ENCODE measurements at places on chromosomes 13 and 19.

GRCh38 chr13:74246487-74246886 lies 112.3 kb upstream of the KLF12 start:
- peak; percentile 47 for DNase-seq

- DNase-seq: no peak
Measured at GRCh38 chr19:30567536-30568232, 195.5 kb downstream of the ZNF536 start.

DNA sequence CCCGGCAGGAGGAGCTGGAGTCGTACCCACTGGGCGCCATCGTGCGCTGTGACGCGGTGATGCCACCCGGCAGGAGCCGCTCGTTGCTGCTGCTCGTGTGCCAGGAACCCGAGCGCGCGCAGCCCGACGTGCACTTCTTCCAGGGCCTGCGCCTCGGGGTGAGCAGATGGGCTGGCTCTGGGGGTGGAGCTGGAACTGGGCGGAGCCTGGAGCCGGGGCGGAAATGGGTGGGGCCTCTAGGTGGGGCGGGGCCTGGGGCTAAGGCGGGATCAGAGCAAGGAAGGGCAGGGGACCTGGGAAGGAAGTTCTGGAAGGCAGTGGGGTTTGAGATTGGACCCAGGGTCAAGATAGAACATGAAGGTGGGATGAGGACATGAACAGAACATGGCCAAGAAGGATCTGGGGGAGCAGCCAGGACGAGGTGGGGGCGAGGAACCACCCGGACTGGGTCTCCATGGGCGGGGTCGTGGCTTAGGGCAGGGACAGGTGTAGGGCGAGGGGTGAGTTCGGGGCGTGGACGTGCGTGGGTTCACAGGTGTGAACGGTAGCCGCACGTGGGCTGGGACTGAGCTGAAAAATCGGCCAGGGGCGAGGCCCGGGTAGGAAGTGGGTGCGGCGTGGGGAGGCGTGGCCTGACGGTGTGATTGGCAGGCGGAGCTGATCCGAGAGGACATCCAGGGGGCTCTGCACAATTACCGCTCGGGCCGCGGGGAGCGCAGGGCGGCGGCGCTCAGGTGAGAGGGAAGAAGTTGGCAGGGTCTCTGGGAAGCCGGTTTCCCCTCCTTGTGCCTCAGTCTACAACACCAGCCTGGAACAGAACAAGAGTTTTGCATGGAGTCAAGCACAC lies 4.7 kb downstream of the EPS8L1 start:
- DNase-seq: peak; percentile 56

- DNase-seq: no peak
Measured at GRCh38 chr13:19173752-19174151, 7.9 kb downstream of the TUBA3C start.

- no peak for DNase-seq
Measured at GRCh38 chr13:38053896-38054295, 184.3 kb upstream of the TRPC4 start.
